HFFc6 (cell line): ENCODE measurements at places on chromosomes 1 and 21. TPM values are rescaled to one million over a fixed set of nuclear protein-coding genes. Genes with fewer than 3 reads are reported as not detected.

The FHAD1 gene
- 0.21 TPM in 1 of 3 replicates, not detected in the others for total RNA-seq

The TNFRSF18 gene
- not detected in 3 replicates for total RNA-seq

The PPIAL4G gene
- not detected in 3 replicates for total RNA-seq

The PDC gene
- total RNA-seq, result not detected in 3 replicates

The EDARADD gene
- total RNA-seq, result 0.22 TPM in 1 of 3 replicates, not detected in the others

The NHLH2 gene
- not detected in 2 replicates for total RNA-seq

The SLC5A9 gene
- total RNA-seq, result not detected in 3 replicates

The LCE1A gene
- total RNA-seq, result not detected in 2 replicates

GRCh38 chr1:185408700-185409270 lies 91.7 kb upstream of the IVNS1ABP start:
- peak; percentile 5 for DNase-seq

GRCh38 chr1:41534181-41535076 lies 49.9 kb upstream of the EDN2 start:
- no peak for DNase-seq

GRCh38 chr21:42455196-42455595 lies 40.8 kb downstream of the RSPH1 start:
- no peak for DNase-seq

- DNase-seq, result no peak
Observed at GRCh38 chr1:30194741-30195423, 528.5 kb downstream of the MATN1 start.

GRCh38 chr1:76697361-76697760 lies 169.9 kb upstream of the ST6GALNAC5 start:
- DNase-seq, result no peak

GRCh38 chr1:86636898-86637297 lies 67.5 kb upstream of the SH3GLB1 start:
- DNase-seq, result no peak

DNA sequence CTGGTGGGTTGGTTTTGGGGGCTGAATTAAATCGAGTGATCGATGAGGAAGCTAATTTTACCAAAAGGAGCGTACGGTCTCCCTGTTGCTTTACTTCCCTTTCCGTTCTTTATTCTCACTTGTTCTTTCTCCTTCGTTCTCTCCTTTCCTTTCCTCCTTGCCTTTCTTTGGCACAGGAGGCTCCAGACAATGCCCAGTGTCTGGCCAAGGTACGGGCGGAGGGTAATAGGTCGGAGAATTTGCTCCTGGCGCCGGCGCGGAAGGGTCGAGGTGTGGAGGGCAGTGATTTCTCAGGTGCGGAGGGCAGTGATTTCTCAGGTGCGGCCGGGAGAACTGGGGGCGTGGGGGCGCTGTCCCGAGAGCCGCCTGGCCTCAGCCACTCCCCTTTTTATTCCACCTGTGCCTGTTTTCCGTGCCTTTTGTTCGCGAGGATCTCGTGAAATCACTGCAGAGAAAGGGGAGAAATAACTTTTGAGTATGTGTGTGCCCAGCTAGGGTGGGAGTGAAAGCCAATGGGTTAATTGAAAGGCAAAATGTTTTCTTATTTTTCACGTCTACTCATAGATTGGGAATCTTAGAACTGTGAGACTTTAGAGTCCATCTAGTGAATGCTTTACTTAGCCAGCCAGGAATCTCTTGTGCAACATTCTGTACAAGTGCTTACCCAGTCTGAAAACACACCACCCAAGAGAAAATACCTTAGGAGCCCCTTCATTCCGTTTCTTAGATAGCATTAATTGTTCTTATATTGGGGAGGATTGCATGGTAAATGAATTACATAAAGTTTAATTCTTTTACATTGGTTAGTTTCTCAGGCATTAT lies 1.3 kb downstream of the FNBP1L start:
- peak; percentile 22 for DNase-seq

- no peak for DNase-seq
Observed at GRCh38 chr21:38477226-38477625, 21.1 kb downstream of the ERG start.

- no peak for DNase-seq
Observed at GRCh38 chr1:244328476-244328875, 123.2 kb downstream of the ADSS2 start.

GRCh38 chr21:32826329-32827167 lies 55.0 kb upstream of the PAXBP1 start:
- peak; percentile 49 for DNase-seq

- no peak for DNase-seq
Observed at GRCh38 chr1:229900220-229900619, 166.8 kb upstream of the GALNT2 start.

DNA sequence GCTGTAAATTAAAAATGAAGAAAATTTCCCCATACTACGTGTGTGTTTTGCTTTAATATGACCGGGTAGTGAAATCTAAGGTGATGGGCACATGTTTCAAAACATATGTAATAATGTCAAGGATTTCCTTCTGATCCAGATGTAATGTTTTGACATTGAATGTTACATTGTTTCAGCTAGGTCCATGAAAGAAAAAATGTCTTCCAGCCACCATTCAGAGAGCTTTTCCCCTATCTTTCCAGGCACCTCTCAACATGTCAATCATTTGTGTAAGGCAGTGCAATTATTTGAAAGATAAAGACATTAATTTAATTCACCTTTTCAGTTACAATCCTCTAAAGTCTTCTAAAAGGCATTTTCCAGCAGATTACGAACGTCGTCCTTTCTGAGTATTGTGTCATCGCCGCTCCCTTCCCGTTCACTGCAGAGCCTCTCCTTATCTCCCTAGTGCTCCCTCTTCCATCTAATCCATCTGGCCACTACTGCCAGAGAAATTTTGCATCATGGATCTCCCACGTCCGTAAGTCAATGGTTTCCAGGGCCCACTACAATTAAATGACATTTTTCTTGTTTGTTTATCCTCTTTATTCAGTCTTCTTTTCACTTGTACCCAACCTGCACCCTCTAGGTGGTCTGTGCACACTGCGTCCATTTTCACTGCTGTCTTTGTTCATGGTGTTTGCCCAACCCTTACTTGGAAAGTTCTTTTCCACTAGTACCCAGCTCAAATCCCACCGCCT lies 1.3 kb upstream of the VAMP3 start:
- no peak for DNase-seq

- DNase-seq, result no peak
Observed at GRCh38 chr1:13825033-13825432, 125.0 kb downstream of the PRDM2 start.

- DNase-seq, result no peak
Observed at GRCh38 chr1:226308166-226308722, 720 bp downstream of the LIN9 start.

DNA sequence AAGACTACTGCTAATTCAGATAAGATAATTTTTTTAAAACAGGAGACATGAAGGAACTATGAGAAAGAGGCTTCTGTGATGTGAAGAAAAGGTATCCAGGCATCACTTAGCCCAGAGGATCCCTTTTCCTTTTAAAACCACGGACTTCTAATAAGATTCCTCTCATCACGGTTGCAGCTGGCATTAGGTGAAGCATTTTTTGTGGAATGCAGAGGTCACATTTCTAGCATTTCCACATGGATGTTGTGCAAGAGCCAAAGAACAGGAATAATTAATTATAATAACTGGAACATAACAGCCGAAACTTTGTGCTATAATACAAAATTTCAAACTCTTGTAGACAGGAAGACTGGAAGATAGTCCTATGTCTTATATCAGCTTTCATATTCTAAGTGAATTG lies 27.6 kb downstream of the CYP2J2 start:
- DNase-seq, result no peak

- peak; percentile 93 for DNase-seq
Observed at GRCh38 chr1:230849451-230850224, 18.7 kb downstream of the C1orf198 start.

DNA sequence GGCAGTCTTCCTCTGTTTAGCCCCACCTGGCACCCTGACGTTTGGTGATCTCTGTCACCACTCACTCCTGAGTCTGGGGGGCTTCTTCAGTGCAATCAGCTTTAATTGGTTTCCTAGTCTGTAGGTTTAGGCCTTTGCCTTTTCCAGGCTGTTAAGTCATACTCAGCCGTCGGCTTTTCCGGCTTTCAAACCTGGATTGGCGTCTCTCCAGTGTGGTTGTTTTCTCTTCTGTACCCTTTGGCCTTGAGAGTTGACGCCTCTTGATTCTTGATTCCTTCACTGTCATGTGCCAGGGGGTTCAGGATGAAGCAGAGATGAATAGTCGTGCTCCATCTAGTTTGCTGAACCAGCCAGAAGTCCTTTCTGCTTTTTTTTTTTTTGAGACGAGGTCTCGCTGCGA lies 24.9 kb downstream of the NCMAP start:
- DNase-seq, result no peak

- DNase-seq, result no peak
Observed at GRCh38 chr1:162644986-162645314, 12.7 kb downstream of the DDR2 start.

DNA sequence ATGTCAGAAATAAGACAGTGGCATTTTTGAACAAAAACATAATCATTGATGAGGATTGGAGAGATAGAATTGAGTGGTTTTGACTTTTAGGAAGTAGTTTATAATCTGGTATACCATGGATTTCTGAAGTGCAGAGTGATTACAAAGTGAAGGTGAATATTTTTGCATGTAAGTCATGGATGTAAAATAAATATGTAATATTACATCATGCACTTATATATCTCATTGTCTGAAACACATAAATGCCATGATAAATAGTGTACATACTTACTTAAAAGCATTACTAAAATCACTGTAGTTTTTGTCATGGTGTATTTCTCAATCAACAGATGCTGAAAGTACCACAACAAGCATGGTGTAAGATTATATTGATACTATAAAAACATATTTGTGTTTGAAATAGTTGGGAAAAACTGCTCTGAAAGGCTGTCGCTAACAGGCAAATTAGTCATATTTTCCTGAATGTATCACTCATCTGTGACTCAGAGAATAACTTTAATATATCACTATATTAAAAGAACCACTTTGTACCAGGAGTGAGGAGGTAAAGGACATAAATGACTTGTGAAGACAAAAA lies 24.8 kb upstream of the RGS18 start:
- no peak for DNase-seq

GRCh38 chr1:160726114-160726497 lies 12.9 kb upstream of the SLAMF7 start:
- peak; percentile 17 for DNase-seq

- DNase-seq, result no peak
Observed at GRCh38 chr1:94362466-94363058, 55.6 kb upstream of the ABCD3 start.

DNA sequence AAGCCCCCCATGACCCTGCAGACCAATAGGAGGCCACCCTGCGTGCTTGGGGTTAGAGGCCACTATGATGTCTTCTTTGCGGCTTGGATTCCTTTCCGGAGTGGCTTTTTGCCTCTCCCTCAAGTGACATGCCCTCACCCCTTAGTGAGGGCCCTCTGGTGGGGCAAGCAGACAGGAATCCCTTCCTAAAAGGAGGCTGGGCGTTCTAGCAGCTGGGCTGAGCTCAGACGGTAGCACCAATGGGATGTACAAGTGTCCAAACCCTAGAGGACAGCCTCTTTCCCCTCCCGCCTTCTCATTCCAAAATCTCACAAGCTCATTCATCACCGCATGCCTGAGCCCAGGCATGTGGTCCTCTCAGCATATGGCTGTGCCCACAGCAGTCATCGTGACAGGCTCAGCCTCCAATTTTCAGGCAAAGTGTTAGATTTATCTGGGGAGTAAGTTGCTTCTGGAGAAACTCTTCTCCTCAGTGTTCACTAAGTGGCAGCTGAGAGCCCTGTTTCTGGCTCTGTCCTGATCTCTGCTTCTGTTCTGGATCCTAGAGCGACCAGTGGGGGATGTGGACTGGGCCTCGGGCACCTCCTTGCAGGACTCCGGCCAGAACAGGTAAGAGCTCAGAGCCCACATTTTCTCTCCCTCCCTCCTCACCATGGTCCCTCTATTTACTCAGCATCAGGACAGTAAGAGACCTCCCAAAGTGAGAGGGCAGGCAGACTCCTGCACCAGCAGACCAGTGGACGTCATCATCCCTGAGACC lies 4.8 kb downstream of the KIAA1614 start:
- no peak for DNase-seq

- no peak for DNase-seq
Observed at GRCh38 chr1:170085091-170085490, 10.6 kb upstream of the KIFAP3 start.

DNA sequence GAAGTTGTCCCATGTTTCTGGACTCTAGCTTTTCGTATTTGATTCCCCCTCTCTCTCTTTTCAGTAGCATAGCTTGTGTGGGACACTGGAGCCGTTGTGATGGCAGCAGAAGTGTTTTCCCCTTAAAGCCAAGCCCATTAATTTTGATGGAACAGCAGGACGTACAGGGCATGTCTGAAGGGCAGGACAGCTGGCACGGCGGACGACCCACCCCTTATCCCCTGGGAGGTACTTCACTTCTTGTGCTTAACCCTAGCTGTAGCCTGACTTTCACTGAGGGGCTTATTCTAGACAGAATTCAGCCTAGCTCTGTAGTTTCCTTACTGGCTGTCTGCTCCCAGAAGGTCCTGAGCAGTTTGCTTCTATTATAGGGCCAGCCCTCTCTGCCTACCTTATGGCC lies 8.6 kb upstream of the PPFIA4 start:
- DNase-seq, result no peak

GRCh38 chr1:6521536-6521935 lies 30.1 kb upstream of the PLEKHG5 start:
- peak; percentile 76 for DNase-seq

GRCh38 chr1:178310685-178311105 lies 186.1 kb downstream of the CLEC20A start:
- DNase-seq, result peak; percentile 89

- no peak for DNase-seq
Observed at GRCh38 chr1:203996126-203996525, 76.8 kb upstream of the SOX13 start.

- DNase-seq, result no peak
Observed at GRCh38 chr1:36576551-36577110, 93.9 kb upstream of the CSF3R start.

GRCh38 chr1:33462405-33463164 lies 9.9 kb upstream of the ZSCAN20 start:
- no peak for DNase-seq

DNA sequence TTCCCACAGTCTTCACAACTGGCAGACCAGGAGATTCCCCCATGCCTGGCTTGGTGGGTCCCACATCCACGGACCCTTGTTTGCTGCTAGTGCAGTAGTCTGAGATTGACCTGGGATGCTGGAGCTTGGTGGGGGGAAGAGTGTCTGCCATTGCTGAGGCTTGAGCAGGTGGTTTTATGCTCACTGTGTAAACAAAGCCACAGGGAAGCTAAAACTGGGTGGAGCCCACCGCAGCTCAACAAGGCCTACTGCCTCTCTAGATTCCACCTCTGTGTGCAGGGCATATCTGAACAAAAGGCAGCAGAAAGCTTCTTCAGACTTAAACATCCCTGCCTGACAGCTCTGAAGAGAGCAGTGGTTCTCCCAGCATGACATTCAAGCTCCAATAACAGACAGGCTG lies 177.3 kb upstream of the ETV3 start:
- no peak for DNase-seq

- DNase-seq, result peak; percentile 24
Observed at GRCh38 chr21:37848721-37849490, 67.4 kb downstream of the KCNJ6 start.

- no peak for DNase-seq
Observed at GRCh38 chr1:235326719-235327558, 1.0 kb downstream of the ARID4B start.
